Cerebellar nuclear complex (tissue), 1 donor: ENCODE measurements at places on chromosomes 3 and 15.

DNA sequence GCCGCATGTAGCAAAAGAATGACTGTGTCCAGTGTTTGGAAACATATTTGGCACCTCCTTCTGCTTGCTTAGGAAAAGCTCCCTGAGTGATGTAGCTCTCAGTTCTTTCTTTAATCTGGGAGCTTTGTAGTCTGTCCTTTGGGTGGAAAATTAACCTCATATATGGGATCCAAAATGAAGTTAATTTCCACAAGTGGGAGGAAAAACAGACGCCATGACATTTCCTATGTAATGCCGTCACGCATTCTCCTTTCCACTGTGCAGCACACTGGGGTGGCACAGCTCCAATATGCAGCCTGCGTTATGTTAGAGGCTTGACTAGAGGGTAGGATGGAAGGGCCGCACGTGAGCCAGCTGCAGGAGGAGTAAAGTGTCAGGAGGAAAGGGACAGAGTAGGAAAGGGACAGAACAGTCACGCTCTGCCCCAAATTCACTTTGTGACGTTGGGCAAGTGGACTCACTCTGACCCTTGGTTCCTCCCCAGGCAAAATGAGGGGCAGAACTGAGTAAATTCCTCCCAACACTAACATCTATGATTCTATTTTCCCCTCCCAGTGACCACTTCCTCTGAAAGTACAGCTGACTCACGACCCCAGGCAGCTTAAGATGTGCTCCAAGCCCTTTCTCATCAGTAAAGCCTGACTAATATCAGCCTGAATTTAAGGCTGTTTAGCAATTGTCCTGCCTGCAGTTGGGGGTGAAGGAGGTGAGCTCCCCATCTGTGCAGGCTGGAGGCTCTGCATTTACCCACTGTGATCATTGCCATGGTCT is 176.5 kb upstream of the PFN2 start:
- DNase-seq, result no peak

DNA sequence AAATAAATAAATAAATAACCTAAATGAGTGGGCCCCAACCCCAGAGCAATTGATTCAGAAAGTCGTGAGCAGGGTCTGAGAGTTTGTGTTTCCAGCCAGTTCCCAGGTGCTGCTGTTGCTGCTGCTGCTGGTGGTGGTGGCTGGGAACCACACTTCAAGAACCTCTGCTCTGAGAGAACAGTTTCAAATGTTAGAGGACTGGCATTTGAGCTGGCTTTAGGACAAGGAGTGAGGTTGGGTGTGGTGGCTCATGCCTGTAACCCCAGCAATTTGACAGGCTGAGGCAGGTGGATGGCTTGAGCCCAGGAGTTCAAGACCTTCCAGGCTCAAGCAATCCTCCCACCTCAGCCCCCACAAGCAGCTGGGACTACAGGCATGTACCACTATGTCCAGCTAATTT is 123.1 kb upstream of the UBE2E1 start:
- DNase-seq, result no peak

GRCh38 chr15:68107142-68107541 is 53.0 kb downstream of the PIAS1 start:
- no peak for DNase-seq

DNA sequence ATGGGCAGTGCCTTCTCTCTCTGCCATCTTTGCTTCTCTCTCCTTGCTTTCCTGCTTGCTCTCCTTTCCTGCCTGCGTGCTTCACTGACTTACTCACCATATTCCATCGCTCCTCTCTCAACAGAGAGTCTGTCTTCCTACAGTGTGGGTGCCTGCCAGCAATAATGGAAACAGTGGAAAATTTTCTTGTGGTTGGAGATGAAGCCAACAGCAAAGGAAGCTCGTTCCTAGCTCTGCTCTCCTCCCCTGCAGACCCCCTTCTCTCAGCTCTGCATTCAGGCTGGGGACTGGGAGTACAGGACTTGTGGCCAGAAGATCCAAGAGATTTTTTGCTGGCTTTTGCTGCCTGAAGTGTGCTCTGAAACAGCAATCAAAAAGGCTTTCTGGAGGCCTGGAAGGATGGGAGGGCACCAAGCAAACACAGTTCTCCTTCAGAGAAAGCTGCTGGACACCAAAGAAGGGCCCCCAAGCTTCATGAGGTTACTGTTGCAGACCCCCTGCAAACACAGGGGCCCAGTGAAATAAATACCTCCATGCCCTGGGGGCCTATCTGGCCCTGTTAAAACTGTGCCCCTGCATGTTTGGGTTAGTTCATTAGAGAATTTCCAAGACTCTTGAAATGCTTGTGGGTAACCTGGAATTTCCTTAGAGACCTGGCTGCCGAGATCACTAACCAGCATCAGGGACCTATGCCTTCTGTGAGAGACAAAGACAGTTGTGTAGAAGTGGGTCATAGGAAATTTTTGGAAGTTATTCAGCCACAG is 149.9 kb upstream of the RASGRP1 start:
- DNase-seq, result no peak

DNA sequence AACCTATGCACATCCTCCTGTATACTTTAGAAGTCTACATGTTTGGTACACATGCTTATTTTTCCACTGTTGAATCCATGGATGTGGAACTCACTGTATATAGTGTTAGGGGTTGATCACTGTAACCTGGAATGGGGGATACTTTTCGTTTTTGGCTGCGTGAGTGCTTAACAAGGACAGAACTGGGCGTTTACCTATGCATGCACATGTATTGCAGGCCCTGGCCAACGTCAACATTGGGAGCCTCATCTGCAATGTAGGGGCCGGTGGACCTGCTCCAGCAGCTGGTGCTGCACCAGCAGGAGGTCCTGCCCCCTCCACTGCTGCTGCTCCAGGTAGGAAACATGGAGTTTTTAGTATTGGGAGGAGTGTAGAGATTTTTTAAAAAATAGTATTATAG is 2.3 kb downstream of the RPLP1 start:
- DNase-seq, result no peak

- DNase-seq, result peak; percentile 47
These were observed 1.7 kb downstream of the BFSP2 start for GRCh38 chr3:133401374-133402135.

DNA sequence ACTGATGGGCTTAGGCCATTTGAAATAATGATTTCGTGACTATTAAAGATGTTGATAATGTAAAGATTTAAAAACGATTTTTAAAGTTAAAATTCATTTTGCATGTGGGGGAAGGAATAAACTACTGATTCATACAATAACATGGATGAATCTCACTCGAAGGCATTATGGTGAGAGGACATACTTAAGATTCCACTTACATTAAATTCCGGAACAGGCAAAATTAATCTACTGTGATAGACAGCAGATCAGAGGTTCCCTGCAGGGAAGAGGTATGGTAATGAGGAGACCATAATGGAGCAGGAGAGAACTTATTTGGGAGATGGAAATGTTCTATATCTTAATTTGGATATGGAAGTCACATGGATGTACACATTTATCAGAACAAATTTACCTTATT is 28.4 kb upstream of the RAB6B start:
- DNase-seq, result no peak
